ENCODE measurements at places on chromosomes 7 and 10.

DNA sequence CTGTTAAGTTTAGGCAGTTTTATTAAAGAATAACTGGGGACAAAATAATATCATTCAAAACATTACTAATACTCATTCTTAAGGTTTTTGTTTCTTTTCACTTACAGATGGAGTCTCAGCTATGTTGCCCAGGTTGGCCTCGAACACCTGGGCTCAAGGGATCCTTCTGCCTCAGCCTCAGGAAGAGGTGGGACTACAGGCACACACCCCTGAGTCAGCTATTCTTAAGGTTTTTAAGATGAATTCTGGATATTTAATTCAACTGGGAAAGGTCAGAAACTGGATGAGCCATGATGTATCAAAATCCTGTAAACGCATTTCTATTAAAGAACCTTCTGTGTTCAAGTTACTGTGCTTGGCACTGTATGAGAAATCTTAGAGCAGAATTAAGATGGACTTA is 3.5 kb downstream of the OAT start:
- DNase-seq, result no peak

DNA sequence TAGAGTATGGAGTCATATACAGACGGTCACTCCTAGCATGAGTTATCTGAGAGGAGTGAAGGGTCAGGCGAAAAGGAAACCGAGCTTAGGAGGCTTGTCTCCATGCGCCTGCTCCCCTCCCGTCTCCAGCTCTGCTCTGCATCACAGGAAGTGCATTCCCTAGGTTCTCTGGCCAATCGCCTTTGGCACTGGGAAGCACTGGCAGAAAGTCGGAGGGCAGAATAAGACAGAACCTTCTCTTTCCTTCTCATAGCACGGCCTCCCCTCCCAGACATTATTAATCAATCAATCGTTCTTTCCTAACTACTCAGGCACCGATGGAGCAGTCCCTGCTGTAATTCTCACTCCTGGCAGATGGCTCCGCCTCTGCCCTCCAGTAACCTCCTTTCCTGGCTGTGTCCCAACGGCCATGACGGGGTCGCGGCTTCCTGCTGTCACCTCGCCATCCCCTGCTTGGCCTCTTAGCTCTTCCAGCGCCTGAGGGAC is 177.1 kb downstream of the FRMD4A start:
- DNase-seq, result no peak

GRCh38 chr10:61835069-61835945 is 66.2 kb upstream of the ARID5B start:
- DNase-seq, result no peak

GRCh38 chr7:151205730-151206129 is 4.6 kb downstream of the H2BK1 start:
- no peak for DNase-seq

- no peak for DNase-seq
Measured at GRCh38 chr10:79385804-79386531, 38.7 kb downstream of the PPIF start.

DNA sequence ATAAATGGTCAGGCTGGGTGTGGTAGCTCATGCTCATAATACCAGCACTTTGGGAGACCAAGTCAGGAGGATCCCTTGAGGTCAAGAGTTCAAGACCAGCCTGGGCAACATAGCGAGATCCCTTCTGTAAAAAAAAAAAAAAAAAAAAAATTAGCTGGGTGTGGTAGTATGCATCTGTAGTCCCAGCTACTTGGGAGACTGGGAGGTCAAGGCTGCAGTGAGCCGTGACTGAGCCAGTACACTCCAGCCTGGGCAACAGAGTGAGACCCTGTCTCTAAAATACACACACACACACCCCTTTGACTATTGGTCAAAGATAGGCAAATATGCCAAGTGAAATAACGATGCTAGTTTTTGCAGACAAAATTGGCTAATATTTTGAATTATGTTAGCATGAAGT is 80.6 kb downstream of the IGF2BP3 start:
- no peak for DNase-seq

DNA sequence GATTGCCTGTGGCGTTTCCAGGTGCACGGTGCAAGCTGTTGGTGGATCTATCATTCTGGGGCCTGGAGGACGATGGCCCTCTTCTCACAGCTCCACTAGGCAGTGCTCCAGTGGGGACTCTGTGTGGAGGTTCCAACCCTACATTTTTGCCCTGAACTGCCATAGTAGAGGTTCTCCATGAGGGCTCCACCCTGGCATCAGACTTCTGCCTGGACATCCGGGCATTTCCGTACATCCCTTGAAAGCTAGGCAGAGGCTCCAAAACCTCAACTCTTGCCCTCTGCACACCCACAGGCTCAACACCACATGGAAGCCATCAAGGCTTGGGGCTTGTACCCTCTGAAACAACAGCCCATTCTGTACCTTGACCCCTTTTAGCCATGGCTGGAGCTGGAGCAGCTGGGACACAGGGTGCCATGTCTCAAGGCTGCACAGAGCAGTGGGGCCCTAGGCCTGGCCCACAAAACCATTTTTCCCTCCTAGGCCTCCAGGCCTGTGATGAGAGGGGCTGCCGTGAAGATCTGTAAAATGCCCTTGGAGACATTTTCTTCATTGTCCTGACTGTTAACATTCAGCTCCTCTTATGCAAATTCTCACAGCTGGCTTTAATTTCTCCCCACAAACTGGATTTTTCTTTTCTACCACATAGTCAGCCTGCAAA is 10.0 kb upstream of the FGL2 start:
- DNase-seq, result no peak

GRCh38 chr10:130179640-130180039 is 43.4 kb downstream of the GLRX3 start:
- no peak for DNase-seq

DNA sequence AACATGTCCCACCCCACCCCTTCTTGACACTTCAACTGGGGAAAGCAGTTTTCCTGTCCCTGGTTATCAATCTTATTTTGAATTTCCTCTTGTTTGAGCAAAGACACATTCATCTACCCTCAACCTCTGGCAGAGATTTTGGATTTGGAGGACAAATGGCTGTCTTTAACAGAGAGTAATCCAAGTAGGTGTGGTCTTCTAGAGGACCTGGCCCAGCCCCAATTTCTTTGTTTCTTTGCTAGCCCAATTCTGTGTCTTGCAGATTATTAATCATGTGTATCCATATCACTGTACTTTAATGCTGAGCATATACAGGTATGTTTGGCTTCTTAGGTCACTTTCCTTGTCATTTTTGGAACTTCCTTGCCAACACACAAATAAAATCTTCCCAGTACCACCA is 58.8 kb upstream of the ADCY1 start:
- DNase-seq, result no peak

DNA sequence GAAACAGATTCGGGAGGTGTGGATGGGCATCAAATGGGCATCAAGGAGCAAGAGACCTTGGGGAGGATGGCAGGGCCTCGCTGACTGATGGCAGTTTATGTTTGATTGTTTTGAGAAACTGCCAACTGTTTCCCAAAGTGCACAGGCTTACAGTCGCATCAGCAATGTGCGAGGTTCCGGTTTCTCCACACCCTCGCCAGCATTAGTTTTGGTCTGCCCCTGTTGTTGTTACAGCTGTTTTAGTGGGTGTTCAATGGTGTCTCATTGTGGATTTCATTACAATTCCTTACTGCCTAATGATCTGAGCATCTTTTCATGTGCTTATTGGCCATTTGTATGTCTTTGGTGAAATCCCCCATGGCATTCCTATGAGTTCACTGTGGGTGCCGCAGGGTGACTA is 24.4 kb downstream of the AKR1E2 start:
- DNase-seq, result no peak

DNA sequence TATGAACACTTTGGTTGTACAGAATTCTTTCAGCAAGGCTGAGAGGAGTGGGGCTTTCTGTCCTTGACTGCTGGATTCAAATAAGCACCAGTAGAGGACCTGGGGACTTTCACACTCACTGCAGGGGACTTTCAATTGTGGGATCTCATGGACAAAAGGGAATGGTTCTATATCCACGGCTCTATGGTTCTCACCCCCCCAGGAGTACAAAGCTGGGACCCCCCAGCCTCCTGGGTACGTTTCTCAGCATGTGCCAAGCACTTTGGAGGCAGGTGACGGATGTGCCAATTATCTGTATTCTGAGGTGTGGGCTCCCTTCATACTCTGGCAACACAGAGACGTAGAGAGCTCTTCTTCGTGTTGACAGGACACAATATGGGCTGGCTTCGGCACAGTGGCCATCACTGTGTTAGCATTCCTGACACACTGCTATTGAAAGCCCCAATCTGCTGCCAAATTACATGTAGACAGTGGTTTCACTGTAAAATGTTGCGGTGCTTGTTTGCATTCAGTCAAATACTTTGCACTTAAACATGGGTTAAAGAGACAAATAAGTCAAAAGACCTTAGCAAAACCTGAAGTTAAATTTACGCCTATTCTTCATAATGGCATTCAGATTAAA is 92.7 kb upstream of the SAMD8 start:
- no peak for DNase-seq

DNA sequence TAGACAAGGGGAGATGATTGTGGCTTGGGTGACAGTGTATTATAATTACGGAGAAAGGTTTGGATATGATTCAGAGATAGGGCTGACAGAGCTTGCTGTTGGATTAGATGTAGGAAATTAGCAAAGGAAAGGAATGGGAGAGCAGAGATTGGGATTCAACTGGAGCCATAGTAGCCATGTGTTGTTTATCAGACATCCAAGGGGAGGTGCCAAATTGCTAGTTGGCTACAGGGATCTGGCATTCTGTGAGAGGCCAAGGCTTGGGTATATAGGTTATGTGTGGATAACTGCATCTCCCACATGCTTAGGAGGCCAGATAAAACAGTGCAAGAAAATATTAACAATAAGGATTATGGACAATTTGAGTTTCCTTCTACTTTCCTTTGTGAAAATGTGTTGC is 34.9 kb downstream of the CSGALNACT2 start:
- no peak for DNase-seq

GRCh38 chr10:130778166-130778545 is 533.4 kb downstream of the TCERG1L start:
- no peak for DNase-seq

DNA sequence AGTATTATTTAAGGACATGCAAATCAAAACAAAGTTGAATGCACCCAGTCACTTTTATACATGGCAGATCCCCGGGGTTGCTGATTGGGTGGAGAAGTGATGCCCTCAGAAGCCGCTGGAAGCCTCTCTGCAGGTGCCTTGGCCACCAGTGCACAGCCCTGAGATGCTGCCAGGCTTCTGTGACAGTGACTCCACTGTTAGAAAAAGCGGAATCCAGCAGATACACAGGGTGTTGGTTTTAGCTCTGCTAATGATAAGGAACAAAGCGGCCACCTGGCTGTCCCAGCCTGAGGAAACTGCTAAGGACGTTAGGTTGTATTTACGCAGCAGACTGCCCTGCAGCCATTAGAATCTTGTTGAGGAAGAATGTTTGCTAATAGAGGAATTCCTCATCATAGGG is 47.5 kb downstream of the JAKMIP3 start:
- no peak for DNase-seq

GRCh38 chr10:13765641-13766341 is 179.0 kb downstream of the PRPF18 start:
- no peak for DNase-seq

DNA sequence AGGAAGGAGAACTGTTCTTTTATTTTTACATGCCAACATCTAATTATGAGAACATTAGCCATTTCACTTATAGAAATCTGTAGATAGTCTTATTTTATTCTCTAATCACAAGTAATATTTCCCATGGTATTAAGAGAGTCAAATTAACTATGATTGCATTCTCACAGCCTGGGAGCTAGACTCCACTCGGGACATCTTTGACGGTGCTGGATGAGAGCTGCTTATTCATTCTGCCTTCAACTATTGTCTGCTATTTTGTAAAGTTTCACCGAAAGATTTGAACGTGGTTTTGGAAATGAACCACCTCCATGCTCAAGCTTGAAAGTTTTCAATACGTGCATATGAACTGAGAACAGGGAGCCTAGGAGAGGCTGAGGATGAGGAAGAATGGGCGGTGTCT is 264.3 kb upstream of the KLF6 start:
- no peak for DNase-seq

DNA sequence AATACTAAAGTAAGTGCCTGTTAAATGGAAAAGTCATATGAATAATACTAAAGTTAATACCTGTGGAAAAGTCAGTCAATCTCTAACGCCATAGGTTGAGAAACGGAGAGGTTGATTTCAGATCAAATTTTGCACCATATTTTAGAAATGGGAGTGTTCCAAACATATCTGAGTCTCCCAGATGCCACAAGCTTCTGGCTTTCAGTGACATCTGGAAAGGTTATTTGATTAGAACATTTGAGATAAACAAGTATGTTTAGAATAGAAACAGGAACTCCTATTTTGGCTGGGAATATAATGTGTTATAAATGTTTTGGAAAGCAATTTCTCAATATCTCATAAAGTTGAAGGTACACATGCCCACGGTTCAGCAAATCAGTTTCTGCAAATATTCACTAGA is 5.8 kb downstream of the MACC1 start:
- DNase-seq, result no peak

DNA sequence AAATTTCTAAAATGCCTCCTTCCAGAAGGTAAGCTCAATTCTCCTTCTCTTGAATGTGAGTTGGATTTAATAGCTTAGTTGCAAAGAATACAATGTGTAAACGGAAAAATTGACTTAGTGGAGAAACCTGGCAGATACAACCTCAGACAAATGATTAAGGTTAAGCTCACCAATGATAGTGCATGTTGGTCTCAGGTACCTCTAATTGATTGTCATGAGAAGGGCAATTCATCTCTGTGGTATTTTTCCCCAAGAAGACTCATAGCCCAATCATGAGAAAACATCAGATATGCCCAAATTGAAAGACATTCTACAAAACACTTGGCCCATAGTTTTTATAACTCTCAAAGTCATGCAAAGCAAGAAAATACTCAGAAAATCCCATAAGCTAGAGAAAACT is 36.2 kb upstream of the TMEM106B start:
- DNase-seq, result no peak

- no peak for DNase-seq
Measured at GRCh38 chr7:133742709-133743538, 384.2 kb upstream of the LRGUK start.

GRCh38 chr10:111748184-111748583 is 435.4 kb downstream of the GPAM start:
- no peak for DNase-seq

- DNase-seq, result peak; percentile 44
Measured at GRCh38 chr10:68897336-68897741, 3.8 kb upstream of the DDX50 start.

- DNase-seq, result no peak
Measured at GRCh38 chr7:151687523-151688235, 168.0 kb upstream of the RHEB start.

All from GF-D8 (cell line).